ENCODE measurements at places on chromosomes 1 and 21. TPM values are rescaled to one million over a fixed set of nuclear protein-coding genes. Genes with fewer than 3 reads are reported as not detected.

TEX35 gene
- not detected for total RNA-seq

DNA sequence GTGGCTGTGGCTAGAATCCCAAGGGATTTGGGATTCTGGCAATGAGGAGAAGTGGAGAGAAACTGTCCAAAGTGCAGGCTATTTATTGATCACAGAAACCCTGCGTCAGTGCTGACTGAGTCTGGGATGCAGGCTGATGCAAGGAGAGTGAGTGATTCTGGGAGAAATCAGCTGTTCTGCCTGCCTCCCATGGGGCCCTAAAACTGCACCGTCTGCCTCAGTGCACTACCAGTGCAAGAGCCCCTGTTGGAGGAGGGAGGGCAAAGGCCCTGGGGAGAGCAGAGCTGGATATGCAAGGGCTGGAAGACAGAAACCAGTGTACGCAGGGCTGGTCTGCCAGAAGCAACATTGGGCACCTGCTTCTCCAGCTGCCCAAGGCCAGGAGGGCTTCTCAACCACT is 42.6 kb downstream of the C1orf198 start:
- no peak for DNase-seq

DNA sequence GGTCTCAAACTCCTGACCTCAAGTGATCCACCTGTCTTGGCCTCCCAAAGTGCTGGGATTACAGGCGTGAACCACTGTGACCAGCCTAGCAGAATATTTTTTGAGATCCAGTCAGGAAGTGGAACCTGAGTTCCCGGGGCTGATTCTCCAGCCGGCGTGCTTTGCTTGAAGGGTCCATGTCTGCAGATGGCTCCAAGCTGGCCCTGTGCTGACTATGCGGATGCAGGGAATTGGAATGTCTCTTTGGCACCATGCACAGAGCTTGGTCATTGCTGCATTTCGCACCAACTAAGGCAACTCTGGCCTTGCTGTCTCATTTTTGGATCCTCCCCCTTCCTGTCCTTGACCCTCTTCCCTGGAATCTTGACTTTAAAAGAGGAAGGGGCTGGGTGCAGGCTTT is 28.1 kb downstream of the ARHGEF10L start:
- no peak for DNase-seq

- no peak for DNase-seq
Measured at GRCh38 chr1:205930799-205931281, 12.4 kb downstream of the SLC26A9 start.

- no peak for DNase-seq
Measured at GRCh38 chr1:109152196-109152595, 38.3 kb downstream of the ELAPOR1 start.

Data from left colon (tissue), 2 donors.